Stimulated activated CD8-positive, alpha-beta memory T cell treated with anti-CD3 and anti-CD28 coated beads, Interleukin-2, amount 100 ng/mL, for 1 hour (primary cell): ENCODE measurements at places on chromosomes 13 and 19.

DNA sequence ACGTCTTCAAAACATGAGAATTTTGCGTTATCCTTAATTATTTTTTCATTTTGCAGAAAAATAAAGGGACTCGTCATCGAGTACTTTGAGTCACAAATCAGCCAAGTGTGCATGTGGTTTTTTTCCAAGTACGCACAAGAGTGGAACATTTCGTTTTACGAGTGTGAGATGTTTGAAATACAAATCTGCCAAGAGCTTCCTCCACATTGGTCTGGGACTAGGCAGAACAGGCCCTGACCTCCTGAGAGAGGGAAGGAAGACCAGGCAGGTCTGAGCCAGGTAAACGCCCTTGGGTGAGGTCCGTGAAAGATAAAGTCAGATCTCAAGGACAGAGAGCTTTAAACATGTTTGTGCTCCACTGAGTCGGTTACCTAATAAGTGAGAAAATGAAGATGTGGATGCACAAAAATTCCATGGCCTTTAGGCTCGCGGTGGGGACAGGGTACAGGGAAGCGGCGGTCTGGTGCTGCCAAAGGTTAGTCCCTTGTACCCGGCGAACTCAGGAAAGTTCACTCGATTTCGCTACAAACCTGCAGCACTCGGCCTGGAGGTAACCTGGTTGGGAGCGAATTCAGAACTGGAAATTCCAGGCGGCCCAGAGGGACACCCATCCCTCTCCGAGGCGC, 473 bp upstream of the ITM2B start:
- DNase-seq = no peak

DNA sequence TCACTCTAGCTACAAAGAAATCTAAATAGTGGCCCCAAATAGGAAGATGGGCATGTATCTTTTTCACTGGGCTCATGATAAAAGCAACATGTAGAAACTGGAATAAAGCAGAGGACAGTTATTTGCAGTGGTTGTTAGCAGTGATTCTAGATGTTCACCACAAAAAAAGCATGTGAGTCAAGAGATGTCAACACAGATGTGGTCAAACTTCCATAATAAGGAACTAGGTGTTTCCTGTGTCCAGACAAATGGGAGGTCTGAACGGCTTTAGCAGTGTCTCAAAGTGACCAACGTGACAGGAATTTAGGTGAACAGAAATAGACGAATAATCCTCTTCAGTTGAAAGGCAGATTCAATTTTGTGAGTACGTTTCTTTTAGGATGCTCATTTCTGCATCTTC, 162.7 kb downstream of the TBC1D4 start:
- no peak for DNase-seq

- no peak for DNase-seq
Observed at GRCh38 chr19:58021541-58022282, 12.1 kb upstream of the ZSCAN1 start.

DNA sequence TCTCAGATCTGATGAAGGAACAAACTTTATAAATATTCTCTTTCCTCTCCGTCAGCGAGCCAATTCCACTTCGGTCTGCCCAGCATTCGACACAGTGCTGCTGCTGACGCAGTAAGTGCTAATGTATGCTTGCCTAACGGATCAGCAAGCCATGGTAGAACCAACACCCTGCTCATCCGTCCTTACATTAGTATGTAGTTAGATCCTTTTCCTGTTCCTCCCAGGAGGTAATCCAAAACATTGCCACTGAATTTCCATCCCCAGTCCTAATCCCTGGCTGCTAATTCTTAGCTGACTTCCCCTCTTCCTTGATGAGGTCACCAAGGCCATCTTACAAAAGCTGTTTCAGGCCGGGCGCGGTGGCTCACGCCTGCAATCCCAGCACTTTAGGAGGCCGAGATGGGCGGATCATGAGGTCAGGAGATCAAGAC, 88.0 kb downstream of the STARD13 start:
- DNase-seq = no peak
